ENCODE measurements at places on chromosomes 13 and 19.

GRCh38 chr13:39347926-39348901 lies 254.8 kb downstream of the LHFPL6 start:
- no peak for DNase-seq

GRCh38 chr13:72823724-72824123 lies 41.8 kb downstream of the PIBF1 start:
- DNase-seq: no peak

DNA sequence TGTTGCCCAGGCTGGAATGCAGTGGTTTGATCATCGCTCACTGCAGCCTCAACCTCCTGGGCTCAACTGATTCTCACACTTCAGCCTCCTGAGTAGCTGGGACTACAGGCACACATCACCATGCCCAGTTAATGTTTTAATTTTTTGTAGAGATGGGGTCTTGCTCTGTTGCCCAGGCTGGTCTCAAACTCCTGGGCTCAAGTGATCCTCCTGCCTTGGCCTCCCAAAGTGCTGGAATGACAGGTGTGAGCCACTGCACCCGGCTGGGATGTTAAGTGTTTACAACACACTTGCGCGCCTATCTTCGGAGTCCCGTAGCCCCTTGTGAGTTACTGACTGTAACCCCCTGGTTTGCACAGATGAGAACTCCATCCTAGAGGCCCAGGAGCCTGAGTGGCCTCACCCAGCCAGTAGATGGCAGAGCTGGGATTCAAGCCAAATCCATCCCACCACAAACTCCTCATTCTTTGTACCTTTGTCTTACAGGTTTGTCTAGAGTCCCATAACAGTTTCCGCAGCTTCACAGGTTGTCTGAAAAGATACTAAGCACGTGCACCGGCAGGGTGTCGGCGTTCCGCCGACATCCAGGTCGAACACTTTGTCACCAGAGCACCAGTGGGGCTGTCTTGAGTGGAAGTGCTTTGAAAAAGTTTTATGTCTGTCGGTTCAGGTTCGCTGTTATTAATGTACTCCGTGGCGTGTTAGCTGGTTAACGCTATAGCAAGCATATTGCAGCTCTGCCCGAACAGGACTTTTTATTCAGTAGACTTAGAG lies 14.7 kb downstream of the MAG start:
- DNase-seq: no peak

- no peak for DNase-seq
These were observed 498.9 kb upstream of the SLITRK5 start for GRCh38 chr13:87172166-87172835.

DNA sequence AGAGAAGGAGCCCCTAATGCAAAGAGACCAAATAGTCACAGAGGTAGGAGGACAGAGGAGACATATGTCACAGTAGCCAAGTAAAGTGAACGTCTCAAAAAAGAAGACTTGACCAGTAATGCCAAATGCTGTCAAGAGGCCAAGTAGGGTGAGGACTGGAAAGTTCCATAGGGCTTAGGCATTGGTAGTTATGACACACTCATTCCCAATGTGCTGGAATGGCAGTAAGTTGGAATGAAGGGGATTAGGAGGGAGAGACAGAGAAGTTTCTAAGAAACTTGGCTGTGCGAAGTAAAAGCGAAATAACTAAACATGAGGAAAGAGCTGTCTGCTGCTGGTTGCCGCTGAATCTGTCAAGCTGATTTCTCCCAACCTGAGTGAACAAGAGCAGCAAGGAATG lies 14.9 kb upstream of the FRY start:
- no peak for DNase-seq
